ENCODE measurements at places on chromosomes 1 and 21.

DNA sequence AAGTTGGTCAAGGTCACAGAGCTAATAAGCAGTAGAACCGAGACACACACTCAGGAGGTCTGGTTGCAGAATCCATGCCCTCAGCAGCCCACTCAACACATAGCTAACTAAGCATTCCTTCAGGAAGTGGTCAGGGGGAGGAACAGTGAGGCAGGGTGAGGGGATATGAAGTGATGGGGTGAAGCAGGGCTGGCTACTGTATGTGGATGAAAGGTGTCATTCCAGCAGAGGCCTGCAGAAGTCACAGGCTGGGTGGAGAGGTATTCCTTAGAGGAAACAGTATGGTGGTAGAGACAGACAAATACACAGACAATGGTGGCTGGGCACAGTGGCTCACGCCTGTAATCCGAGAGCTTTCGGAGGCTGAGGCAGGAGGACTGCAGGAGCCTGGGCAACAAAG is 14.1 kb downstream of the TMCO4 start:
- no peak for DNase-seq

- no peak for DNase-seq
Measured at GRCh38 chr1:185467122-185467521, 150.1 kb upstream of the IVNS1ABP start.

GRCh38 chr1:191457889-191458288 is 700.4 kb upstream of the RGS18 start:
- DNase-seq, result no peak

DNA sequence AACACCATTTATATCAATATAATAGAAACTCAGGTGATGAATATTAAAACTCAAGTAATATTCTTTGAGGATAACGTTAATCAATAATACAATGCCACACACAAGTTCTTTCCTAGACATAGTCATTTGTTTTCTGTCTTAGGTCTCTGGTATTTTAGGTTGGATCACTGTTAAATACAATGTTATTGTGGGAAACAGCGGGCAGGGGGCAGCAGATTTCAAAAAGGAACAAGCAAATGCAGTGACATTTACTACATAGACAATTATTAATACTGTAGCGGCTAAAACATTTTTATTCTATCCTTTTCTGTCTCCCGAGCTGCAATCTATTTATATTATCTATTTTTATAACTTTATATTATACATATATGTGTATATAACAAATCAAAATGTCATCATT is 186.4 kb upstream of the ZNHIT6 start:
- no peak for DNase-seq

DNA sequence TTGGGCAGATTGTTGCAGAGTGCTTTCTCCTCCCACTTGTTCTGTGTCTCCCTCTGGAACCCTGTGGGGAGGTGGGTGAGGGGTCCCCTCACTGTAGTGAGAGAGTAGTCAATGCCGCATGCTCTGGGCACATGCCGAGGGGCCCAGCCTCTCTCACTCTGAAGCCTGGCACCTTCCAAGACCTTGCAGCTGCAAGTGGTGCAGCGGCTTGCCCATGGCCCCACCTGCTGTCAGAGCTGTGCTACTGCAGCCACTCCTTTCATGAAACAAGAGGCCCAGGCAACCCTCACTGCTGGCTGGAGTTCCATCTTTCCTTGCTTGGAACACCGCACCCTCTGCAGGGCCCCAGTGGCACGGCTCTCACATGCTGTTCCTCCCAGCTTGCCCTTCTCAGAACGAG is 58.4 kb upstream of the COL6A1 start:
- DNase-seq, result peak; percentile 42

- no peak for DNase-seq
Measured at GRCh38 chr21:31354122-31354521, 10.1 kb upstream of the TIAM1 start.

GRCh38 chr1:3609016-3609768 is 2.1 kb downstream of the MEGF6 start:
- DNase-seq, result no peak

DNA sequence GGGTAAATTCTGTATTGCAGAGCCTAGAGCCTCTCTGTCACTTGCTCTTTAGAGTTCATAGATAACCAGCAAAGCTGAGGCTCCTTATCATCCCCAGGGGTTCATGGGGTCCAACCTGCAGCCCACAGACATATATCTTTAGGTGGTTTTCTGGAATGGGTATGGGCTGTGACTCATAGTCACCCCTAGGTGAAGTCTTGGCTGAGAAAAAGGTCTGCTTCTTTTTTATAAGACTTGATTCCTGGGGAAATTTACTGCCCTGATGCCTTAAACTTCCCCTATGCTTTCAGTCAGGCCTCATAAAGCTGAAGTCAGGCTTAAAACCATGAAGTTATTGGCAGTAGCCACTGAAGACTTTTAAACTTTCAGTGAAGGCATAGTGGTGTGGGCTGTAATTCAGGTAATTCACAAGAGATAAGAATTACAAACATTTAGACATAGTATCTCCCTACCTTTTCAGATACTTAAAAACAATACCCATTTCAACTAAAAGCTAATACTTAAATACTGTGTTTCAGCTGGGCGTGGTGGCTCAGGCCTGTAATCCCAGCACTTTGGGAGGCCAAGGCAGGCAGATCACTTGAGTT is 46.8 kb downstream of the MACO1 start:
- no peak for DNase-seq

DNA sequence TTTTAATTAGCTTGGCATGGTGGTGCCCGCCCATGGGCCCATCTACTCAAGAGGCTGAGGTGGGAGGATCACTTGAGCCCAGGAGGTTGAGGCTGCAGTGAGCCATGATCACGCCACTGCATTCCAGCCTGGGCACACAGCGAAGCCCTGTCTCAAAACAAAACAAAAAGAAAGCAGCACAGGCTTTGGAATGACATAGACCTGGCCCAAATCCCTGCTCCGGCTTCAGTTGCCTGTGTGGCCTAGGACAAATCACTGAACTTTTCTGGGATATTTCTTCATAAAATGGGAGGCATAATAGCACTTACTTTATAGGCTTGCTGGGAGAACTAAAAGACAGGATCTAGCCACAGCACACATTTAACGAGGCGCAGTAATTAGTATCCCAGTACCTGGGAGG is 2.4 kb downstream of the PEAR1 start:
- DNase-seq, result no peak

Measured in activated CD8-positive, alpha-beta memory T cell treated with anti-CD3 and anti-CD28 coated beads for 1 hour (primary cell).